ENCODE measurements at places on chromosomes 6 and 20.

GRCh38 chr20:51600950-51601349, 58.4 kb upstream of the NFATC2 start:
- no peak for DNase-seq

DNA sequence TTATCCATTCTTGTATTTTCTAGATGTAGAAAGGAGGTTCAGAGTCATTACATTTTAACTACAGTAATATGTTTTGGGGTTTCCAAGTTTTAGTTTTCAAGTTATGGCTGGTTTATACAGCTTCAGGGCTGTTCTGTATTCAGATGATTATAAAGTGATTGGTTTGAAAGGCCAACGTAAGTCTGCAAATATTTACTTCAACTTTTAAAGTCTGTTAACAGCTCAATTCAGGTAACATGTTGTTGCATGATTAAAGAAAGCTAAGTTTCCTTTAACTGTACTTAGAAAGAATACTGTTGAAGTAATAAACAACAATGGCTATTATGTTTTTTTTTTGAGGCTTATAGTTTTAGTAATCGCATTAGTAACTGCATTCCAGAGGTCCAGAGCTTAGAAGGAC, 22.8 kb upstream of the GCLC start:
- DNase-seq: no peak

GRCh38 chr20:164618-165017, 7.4 kb downstream of the DEFB127 start:
- no peak for DNase-seq

DNA sequence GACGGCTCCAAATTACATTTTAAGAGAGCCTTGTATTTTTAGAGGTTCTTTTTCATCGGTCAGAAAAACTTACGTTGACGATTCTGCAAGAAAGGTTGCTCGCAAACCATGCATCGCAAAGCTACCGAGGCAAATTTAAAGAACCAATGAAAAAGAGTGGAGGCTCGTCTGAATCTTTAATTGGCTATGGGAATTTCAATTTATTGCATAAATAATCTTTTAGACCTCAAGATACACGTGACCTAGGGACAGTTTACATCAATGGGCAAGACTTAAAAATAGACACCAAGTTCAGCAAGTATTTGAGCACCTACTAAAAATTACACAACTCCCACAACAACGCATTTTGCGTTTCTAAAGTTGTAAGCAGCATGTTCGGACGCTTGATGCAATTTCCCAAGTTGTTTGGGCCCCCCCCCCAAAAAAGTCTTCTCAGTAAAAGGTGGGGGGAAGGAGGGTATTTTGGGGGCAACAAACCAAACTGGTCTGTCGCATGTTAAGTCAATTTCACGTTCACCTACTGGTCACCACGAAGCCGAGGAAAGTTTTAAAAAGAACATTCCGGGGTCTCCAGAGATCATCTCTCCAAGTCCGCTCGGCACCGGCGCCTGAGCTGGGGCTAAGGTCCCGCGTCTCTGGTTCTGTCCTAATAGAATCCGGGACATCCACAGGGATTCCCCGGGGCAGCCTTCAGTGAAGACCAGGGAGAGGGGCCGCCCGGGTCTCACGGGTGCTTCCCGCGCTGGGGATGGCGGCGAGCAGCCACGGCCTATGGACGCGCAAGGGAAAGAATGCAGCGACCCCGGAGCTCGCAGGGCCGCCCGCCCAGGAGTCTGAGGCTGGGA, 851 bp downstream of the SNX5 start:
- peak; percentile 72 for DNase-seq

- DNase-seq: no peak
Measured at GRCh38 chr6:7267071-7267465, 45.9 kb downstream of the SSR1 start.

DNA sequence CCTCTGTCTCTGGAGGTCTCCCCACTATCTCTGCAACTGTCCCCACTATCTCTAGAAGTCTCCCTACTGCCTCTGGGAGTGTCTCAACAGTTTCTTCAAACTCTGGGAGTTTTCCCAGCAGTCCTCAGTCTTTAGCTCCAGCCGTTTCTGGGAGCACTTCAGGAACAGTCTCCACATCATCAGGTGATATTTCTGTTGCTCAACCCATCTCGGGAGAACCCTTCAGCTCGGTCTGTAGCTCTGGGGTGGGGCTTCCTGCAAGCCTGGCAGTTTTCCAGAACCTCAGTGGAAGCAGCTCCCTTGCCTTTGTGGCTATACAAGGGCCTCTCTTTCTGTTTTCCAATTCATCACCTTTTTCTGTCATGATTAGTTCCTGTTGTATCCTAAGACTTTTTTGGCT, 3.0 kb upstream of the SFTA2 start:
- no peak for DNase-seq

DNA sequence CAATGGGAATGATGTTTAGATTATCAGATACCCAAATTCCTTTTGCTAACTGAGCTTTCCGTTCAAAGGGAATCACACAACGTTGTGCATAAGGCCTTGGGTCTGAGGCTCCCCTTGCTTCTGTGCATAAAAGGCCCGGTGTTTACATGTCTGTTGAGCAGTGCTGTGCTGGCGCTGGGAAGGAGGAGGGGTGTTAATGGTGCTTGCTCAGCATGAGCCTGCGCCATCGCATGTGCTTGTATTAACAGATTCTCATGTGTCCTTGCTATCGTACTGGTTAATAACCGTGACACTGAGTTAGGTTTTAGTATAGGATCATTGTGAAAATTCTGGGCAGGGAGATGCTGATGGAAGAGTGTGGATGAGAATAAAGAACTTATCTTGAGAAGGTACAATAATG, 62.3 kb upstream of the TRAF3IP2 start:
- no peak for DNase-seq

GRCh38 chr20:24917056-24917455, 32.0 kb upstream of the CST7 start:
- no peak for DNase-seq

DNA sequence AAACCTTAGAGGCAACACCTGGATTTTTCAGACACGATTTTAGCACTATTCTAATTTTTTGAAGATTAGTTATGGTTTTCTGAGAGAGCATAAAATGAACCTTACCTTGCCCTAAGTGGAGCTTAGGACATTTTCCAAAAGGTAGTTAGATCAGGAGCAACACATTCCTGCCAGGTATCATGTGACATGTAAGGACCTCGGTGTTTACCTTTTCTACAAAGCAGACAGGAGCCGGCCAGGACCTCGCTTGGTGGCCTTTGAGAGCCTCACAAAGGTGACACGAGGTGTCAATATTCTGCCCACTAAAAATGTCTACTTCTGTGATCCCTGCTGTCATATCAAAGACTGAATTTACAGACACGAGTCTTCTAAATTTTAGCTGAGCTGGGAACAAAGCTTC, 174.9 kb downstream of the SMOC2 start:
- no peak for DNase-seq

DNA sequence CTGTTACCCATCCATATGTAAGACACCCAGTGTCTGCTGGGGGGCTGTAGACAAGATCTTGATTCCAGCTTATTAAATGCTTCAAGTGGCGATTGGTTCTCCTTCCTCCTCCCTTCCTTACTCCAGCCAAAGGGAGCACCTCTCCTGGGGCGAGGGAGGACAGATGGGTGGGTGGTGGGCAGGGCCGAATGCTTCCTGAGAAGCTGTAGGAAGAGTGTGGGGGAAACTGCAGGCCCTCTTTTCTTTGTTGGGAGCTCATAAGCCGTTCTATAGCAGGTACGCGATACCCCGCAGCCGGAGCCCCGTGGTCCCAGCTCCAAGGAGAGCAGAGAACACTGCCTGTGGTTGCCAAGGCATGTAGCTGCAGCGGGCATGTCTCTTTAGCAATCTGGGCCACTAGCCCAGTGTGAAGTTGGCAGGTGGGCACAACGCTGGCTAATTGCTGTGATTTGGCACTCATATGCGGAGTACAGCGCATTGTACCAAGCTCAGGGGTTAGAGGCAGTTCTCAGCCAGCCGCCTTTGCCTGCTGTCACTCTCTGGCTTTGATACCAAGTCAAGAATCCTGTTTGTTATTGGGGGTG, 14.7 kb upstream of the KCNG1 start:
- no peak for DNase-seq

GRCh38 chr6:39754514-39755115, 29.4 kb upstream of the KIF6 start:
- DNase-seq: no peak

DNA sequence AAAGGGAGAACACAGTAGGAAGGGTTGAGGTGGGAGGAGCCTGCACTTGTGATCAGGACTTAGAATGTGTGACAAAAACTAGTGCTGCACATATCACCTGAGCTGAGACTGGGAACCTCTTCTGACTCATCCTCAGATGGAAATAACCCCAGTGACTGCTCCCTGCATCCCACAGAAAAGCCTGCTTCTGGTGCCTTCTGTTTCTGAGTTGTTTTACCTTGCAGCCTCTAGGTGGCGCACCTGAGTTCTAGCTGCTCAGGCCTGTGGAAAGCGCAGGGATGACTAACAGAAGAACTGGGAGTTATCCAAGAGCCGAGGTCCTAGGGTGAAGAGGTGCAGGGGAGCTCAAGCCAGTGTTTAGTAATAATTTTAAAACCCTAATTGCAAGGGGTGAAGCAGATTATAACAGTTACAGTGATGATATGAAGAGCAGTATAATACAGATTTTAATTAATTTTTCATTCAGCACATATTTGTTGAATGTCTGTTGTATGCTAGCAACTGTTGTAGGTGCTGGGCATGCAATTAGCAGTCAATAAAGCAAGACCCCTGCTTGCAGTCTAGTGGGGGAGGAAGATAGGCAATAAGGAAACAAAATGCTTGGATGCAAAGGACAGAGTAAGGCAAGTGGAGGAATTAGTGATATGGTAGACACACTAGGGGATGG, 302.5 kb downstream of the DHX35 start:
- DNase-seq: peak; percentile 93

DNA sequence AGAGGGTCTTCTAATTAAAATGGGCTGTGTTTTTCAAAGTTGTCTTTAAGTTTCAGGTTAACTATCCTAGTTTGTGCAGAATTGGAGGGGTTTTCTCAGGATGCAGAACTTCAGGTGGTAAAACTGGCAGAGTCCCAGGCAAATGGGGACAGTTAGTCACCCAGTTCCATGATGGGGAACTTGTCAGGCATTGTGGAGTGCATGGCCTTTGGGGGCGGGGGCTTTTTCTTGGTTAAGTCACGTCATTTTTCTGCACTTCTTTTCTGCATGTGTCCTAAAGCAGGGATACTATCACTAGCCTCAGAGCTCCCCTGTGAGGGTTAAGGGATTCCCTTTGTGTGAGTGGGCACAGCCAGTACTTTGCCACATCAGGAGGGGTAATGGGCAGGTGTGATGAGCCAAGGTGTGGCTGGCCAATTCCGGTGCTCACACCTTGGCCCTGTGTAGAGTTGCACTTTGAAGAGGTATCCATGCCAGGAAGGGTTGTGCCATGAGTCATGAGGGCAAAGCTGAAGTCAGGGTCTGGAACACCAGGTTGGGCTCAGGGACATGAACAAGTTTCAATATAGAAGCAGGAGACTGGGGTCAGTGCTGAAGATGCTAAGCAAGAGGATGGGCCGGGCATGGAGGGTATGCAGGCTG, 126.0 kb upstream of the RREB1 start:
- no peak for DNase-seq

DNA sequence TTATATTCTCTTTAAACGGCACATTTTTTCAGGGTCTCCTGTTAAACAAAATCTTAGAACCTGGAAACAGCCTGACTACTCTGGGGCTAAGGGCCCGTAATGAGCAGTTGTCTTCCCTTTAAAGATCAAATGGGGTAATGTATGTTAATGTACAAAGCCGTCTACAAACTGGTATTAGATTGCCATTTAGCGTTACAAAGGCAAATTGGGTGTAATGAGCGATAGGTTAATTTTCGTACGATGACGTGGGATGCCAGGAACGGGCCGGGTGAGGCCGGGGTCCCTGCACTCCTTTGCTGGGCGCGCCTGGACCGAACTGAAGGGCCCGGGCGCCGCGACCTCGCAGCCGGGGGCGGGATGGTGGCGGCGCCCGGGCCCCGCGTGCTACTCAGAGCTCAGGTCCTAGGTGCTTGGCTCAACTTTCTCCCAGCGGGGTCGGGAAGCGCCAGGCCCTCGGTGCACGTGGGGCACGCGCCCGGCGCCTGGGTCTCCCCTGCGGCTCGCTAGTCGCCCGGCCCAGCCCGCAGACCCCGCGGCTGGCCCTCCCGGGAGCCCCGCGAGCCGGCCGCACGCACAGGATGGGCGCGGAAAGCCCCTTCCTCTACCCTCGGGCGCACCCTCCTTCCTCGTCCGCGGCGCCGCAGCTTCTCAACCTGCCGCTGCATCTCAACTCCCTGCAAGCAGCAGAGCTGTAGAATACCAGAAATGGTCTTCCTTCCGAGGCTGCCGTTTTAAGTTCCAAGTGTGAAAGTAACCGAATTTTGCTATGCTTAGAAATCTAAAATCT, 5.9 kb downstream of the NKX2-4 start:
- no peak for DNase-seq

GRCh38 chr6:161074496-161075121, 83.0 kb downstream of the MAP3K4 start:
- DNase-seq: no peak

- no peak for DNase-seq
Measured at GRCh38 chr6:80287112-80287511, 180.6 kb downstream of the BCKDHB start.

DNA sequence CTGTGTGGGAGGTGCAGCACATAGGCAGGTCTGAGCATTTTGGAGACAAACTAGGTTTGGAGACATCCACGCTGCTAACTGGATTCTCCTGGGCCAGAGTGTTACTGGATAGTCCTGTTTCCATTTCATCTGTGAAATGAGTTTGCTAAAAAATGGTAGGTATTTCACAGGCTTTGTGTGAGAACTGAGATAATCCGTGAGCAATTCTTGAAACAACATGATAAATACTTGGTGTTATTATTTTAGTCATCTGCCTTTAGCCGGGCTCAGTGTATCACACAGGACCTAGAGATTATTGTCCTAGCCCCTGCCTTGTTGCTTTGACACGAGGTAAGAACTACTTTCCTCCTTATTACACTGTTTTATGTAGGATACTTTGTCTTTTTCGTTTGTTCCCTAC, 63.0 kb downstream of the PRR18 start:
- no peak for DNase-seq

DNA sequence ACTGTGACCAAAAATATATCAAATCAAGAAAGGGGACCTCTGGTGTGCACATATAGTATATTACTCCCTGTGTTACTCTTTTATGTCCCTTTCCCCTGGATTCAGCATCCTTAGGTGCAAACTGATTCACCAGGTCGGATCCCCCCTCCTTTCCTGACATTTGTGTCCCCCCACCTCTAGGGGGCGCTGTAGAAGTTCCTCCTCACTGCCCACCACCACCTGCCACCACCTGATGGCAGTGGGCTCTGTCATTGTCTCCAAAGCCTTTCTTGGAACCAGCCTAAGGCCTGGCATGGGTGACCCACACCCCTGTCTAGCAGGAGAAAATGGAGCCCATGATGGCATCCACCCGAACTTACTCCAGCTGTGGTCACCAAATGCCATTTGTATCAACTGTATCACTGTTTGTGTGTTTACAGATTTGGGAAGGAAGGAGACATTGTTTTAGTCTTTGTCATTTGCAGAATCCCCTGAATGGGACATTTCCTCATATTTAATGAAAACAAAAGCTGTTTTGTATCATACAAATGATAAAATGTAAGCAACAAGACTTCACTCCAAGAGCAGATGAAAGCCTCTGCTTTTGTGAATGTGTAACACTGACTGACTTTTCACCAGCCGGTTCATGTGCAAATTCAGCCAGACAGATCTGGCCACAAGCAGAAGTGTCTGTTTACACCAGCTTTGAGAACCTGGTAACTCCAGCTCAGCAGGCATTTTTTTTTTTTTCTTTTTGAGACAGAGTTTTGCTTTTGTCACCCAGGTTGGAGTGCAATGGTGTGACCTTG, 66.2 kb downstream of the ARMC2 start:
- DNase-seq: peak; percentile 11
